CD4-positive, alpha-beta T cell treated with Interleukin-10 for 1 hour (primary cell): ENCODE measurements at places on chromosomes 3 and 15.

DNA sequence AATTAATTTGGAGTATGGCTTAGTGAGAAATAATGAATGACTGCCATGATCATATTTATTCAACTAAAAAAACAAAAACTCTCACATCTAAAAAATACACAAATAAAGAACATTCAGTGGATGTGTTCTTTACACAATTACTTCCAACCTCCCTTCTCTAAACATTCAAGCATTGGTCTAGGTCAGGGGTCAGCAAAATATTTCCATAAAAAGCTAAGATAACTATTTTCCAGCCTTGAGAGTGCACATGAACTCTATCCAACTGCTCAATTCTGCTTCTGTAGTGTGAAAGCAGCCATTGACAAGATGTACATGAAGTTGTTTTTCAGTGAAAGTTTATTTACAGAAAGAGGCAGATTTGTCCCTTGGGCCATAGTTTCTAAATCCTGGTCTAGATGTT lies 406.3 kb downstream of the MAGI1 start:
- DNase-seq: no peak

- DNase-seq: no peak
Measured at GRCh38 chr3:175941352-175941751, 1082.2 kb downstream of the NAALADL2 start.

GRCh38 chr3:64638981-64639481 lies 48.8 kb downstream of the ADAMTS9 start:
- no peak for DNase-seq

GRCh38 chr3:182782149-182782548 lies 11.2 kb upstream of the ATP11B start:
- no peak for DNase-seq

GRCh38 chr15:52329987-52330386 lies 34.4 kb upstream of the MYO5C start:
- no peak for DNase-seq

DNA sequence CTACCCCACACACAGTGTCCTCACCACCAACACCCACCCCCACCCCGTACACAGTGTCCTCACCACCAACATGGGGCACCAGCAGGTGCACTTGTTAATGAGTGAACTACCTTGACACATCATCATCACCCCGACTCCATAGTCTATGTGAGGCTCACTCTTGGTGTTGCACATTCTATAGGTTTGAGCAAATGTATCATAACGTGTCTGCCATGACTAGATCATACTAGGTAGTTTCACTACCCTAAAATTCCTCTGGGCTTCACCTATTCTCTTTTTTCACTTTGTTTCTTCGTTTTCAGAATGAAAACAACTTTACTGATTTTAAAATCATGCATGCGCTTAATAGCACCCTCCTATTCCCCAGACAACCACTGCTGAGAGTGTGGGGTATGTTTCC lies 102.6 kb upstream of the SLC6A6 start:
- DNase-seq: no peak
